Hepatic stellate cell (primary cell): ENCODE measurements at places on chromosomes 11 and 22.
A peak's percentile ranks its signal among the peaks of the same experiment; 100 is the strongest.

GRCh38 chr11:64314805-64315561, 2.4 kb downstream of the TRMT112 start:
- DNase-seq: no peak

- DNase-seq: no peak
Observed at GRCh38 chr11:114200351-114201133, 95.7 kb upstream of the NNMT start.

DNA sequence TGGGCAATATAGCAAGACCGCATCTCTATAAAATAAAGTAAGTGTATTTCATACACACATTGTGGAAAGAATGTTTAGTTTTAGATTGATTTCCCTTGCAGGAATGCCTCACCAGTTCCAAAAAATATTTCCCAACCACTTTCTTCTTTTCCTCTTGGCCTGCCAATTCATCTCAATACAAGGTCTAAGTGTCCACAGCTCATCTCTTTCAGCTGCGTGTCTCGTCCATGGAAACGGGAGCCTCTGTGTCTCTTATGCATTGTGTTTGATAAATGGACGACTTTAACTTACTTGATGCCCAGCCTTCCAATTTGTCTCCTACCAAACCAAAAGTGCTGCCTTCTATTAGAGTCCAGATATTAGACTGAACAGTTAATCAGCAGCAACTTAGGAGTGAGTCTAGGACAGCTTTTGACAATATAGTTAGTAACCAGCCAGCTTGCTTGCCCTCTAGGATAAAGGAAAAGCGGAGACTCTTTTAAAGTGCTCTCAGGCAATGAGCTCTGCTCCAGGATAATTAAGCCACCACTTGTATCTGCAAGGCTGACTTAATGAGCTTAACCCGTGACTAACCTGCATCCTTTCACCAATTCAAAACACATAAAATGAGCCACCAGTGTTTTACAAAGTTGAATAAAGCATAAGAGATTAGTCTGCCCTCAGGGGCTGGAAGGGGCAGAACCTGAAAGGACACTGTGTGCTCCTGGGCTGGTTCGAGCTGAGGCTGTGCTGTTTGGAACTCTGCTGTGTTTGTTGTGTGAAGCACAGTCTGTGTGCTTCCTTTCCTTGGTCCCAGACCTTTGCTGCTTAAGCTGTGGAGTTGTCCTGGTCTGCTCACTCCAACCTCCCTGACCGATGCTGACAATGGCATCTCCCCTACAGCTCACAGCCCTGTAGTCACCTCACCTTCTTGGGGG, 27.5 kb downstream of the FBXO7 start:
- DNase-seq: no peak

DNA sequence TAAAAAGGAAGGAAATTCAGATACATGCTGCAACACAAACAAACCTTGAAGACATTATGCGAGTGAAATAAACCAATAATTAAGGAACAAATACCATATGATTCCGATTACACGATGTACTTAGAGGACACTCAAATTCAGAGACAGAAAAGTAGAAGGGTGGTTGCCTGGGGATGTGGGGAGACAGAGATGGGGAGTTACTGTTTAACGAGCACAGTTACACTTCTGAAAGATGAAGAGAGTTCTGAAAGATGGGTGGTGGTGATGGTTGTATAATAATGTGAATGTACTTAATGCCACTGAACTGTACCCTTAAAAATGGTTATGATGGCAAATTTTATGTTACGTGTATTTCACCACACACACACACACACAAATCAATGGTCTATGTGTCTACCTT, 14.7 kb downstream of the ZBTB44 start:
- DNase-seq: no peak

GRCh38 chr11:101127699-101128570, 1.7 kb downstream of the PGR start:
- DNase-seq: no peak

- no peak for DNase-seq
Observed at GRCh38 chr11:1893581-1894359, 2.1 kb upstream of the PRR33 start.

GRCh38 chr11:81574301-81574700, 1159.4 kb downstream of the FAM181B start:
- no peak for DNase-seq

- no peak for DNase-seq
Observed at GRCh38 chr22:47088480-47089158, 326.2 kb downstream of the TBC1D22A start.

DNA sequence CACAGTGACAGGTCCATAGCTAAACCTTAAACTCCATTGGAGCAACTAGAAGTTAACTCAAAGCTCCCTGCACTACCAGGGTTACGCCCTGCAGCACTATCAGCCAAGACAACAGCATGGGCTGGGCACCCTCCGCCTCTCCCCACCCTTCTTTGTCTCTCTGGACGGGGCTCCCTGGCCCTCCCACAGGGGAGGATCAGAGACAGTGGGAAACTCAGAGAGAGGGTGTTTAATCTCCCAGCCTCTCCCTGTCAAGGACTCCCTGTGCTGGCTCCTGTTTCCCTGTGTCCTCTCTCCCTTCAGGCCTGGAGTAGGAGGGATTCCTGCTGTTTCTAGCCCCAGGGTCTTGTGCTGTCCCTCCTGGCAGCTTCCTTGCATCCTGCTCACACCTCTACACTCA, 56.9 kb upstream of the CSNK2A3 start:
- no peak for DNase-seq

GRCh38 chr11:5123802-5124521, 14.2 kb downstream of the OR52A5 start:
- peak; percentile 26 for DNase-seq

DNA sequence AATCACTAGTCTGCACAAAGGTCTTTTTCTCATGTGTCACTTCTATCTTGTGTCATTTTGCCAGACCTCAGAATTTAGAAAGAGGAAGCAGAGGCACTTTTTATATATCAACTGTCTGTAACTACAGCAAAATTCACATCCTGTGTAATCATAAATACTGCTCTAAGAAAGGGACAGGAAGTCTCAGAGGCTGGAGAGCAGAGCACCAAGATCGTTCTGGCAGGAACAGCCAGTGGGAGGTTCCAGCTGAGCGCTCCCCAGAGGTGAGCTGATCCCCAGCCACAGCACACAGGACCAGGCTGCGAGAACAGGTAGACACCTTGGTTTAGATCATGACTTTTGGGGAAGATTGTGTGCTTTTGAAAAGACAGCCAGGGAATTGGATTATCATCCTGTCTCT, at the start of gene MS4A7:
Gene MS4A7, plus strand, starts transcription at position 179 of the 400 bp plus-strand sequence. CDS start 4,610 bp downstream, outside the sequence.
- DNase-seq: no peak

DNA sequence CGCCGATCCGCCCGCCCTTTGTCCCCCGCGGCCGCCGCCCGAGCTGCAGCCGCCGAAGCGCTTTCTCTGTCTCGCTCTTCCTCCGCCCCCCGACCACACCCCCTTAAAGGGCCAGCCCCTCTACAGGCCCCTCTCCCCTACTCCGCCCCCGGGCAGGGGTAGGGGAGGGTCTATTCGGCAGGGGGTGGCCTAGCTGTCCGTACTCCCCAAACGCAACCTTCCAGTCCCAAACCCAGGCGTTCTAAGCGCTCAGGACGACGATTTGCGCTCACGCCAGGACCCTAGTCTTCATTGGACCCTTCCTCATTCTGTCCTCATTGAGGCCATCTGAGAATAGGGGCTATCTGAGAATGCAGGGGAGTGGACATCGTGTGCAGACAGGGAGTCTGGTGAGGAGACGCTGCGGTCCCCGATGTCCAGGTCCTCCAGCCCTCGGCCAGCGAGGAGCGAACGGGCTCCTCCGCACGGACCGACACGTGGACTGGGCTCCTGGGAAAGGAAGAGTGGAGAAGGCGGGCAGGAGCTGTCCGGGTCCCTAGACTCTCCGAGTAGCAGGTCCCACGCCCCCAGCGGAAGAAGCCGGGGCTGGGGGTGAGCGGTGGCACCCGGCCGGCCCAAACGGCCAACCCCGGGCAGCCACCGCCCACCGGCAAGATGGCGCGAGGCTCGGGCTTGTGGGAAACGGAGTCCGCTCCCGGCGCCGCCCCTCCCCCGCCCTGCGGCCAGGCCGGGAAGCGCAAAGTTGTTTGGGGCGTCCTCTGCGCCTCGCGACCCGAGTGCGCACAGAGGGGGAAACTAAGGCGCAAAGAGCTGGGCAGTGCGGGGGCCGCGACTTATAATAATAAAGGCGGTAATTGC, at the start of gene PPP1R14B:
Gene PPP1R14B, minus strand, starts transcription at position 73 of the 858 bp plus-strand sequence. CDS start 270 bp downstream, outside the sequence.
- peak; percentile 96 for DNase-seq

GRCh38 chr22:26364066-26365015, 64.7 kb upstream of the ASPHD2 start:
- peak; percentile 62 for DNase-seq

DNA sequence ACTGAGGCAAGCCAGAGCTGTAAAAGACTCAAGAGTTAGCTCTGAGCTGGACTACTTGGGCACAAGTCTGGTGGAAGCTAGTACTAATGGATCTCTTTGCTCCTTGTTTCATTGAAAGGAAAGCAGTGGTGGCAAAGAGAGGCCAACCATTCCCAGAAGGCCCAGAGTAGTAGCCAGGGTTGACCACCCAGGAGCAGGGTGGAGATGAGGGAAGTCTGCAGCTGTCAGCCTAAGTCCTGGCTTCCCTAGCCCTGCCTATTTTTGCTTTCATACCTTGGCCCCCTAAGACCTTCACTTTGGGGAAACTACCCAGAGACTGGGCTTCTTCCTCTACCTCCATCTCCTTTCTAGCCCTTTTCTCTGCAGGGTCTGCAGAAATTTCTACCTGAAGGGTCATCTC, 155.0 kb upstream of the NCAM1 start:
- DNase-seq: no peak

- DNase-seq: no peak
Observed at GRCh38 chr11:6260207-6260726, 629 bp downstream of the CCKBR start.

- DNase-seq: no peak
Observed at GRCh38 chr11:133823211-133823610, 22.1 kb downstream of the SPATA19 start.

GRCh38 chr11:44443836-44444769, 121.4 kb upstream of the CD82 start:
- no peak for DNase-seq

- no peak for DNase-seq
Observed at GRCh38 chr11:116371146-116371545, 401.6 kb downstream of the BUD13 start.

- no peak for DNase-seq
Observed at GRCh38 chr22:22516992-22517391, 3.1 kb downstream of the ZNF280A start.

- DNase-seq: no peak
Observed at GRCh38 chr11:125166764-125167291, 2.3 kb downstream of the PKNOX2 start.

- peak; percentile 97 for DNase-seq
Observed at GRCh38 chr22:42769574-42770447, 49.1 kb upstream of the A4GALT start.

DNA sequence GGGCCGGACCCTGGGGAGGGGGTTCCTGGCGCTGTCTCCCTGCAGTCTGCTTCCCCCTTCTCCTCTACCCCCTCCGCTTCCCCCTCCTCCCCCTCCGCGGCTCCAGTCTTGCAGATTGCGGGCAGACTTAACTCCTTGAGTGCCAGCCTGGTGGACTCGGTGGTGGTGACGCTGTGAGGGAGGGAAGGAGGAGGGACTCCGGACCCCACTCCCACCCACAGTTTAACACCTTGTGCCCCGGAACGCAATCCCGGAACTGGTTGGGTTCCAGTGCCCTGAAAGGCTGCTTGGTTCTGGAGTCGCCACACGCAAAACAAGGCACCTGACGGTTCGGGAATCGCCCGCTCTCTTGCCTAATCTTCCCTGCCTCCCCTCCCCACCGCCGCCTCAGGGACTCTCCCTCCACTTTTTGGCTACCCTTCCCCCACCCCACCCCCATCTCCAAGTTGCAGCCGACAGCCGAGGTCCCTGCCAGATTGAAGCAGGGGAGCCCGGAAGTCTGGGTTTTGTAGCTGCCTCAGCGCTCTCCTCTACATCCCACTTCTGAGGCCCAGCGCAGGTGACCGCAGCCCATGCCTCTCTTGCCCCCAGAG, 3.9 kb upstream of the BCL9L start:
- peak; percentile 85 for DNase-seq

DNA sequence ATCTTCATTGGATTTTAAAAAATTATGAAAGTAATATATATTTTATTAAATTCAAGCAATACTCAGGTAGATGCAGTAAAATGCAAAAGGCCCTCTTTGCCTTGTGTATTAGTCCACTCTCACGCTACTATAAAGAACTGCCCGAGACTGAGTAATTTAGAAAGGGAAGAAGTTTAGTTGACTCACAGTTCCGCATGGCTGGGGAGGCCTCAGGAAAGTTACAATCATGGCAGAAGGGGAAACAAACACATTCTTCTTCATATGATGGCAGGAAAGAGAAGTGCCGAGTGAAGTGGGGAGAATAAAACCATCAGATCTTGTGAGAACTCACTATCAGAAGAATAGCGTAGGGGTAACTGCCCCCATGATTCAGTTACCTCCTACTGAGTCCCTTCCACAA, 130.8 kb downstream of the HIPK3 start:
- DNase-seq: no peak

DNA sequence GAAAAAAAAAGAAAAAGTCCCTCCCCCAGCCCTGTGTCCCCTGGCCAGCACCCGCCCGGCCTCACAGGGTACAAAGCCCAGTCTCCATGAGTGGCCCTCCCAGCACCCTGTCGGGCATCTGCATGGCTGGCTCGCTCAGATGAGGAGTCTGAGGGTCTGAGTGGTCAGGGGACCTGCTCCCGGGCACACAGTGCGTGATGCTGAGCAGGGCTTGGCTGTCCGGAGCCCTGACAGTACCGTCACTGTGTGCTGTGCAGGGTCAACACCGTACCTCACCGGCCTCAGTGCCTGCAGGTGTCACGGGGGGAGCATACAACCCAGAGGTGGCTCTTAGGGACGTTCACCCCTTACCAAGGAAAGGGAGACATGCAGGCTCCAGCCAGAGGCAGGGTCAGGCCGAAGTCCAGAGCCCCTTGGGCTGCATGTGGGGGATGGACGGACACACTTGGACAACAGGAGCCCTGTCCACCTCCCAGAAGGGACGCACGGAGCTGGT, 3.6 kb upstream of the PLXNB2 start:
- no peak for DNase-seq

DNA sequence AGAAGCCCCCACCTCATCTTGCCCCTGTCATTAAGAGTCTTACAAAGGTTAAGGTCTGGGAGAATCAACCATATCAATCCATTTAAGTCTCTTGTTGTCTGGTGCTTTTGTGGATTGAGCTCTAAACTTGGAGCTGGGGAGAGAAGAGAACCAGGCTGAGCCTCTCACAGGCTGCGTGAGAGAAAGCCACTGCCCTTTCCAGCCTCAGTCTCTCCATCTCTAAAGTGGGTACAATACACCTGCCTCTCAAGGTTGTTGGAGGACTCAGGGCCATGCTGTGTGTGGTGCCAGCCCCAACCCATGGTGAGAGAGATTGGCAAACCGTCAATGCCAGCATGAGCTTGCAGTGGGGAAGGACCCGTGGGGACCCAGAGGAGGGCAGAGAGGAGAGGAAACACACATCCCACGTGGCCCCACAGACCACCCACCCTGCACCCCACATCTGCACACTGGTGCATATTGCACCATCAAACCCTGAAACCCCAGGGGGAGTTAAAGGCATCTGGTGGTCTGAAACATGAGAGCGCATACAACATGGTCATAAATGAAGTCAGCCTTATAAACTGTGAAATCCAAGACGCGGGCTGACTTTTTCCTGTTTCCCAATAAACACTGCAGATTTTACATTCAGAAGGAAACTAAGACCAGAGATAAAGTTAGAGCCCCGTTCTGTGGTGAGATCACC, 27.5 kb upstream of the FBLN1 start:
- DNase-seq: no peak
